ENCODE measurements at places on chromosomes 11 and 22. TPM values are rescaled to one million over a fixed set of nuclear protein-coding genes. Genes with fewer than 3 reads are reported as not detected.

The OR52N4 gene
- total RNA-seq = not detected

The PLEKHA7 gene
- total RNA-seq = 49.3 TPM

The TEX54 gene
- total RNA-seq = not detected

The OR10AG1 gene
- not detected for total RNA-seq

The OLFML1 gene
- total RNA-seq = 25.7 TPM

The PLXNB2 gene
- total RNA-seq = 169 TPM

The KCNJ4 gene
- total RNA-seq = 0.93 TPM

The LRRC10B gene
- 0.22 TPM for total RNA-seq

The OR8A1 gene
- not detected for total RNA-seq

The OR6A2 gene
- 0.55 TPM for total RNA-seq

The GGTLC2 gene
- not detected for total RNA-seq

The FOLR1 gene
- 4.8 TPM for total RNA-seq

The OR51B5 gene
- total RNA-seq = 0.99 TPM

The CARD18 gene
- total RNA-seq = 0.88 TPM

The PLAAT5 gene
- 2.7 TPM for total RNA-seq
